Stimulated activated CD4-positive, alpha-beta T cell treated with anti-CD3 and anti-CD28 coated beads, Interleukin-1b, Interleukin-23, amount 100 ng/mL, for 1 hour (primary cell): ENCODE measurements at places on chromosomes 6 and 20.

DNA sequence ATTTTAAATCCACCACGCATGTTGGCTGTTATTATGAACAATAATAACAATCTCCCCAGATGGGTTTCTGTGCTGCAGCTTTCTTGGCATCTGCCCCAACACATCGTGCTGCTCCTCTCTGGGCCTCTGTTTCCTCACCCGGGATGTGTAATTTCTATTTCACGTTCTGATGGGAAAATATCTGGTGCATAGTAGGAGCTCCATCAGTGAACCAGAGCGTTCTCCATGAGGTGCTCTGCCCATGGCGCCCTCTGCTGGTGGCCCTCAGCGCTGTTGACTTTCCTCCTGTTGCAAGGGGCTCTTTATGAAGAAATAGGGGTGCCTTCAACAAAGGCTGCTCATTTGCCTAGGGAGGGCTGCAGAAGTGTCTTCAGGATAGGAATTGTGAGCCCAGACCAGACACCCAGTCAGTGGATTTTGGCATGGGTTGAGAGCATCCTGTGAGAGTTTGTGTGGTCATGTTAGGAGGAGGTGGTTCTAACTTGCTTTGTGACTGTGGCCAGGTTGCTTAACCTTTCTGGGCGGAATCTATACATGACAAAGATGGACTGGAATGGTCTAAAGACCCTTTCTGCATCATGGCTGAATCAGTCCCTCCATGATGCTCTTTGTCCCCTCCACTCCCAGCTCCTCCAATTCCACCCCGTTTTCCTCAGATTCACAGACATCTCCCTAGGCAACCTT lies 8.1 kb downstream of the SCRT2 start:
- peak; percentile 40 for DNase-seq

DNA sequence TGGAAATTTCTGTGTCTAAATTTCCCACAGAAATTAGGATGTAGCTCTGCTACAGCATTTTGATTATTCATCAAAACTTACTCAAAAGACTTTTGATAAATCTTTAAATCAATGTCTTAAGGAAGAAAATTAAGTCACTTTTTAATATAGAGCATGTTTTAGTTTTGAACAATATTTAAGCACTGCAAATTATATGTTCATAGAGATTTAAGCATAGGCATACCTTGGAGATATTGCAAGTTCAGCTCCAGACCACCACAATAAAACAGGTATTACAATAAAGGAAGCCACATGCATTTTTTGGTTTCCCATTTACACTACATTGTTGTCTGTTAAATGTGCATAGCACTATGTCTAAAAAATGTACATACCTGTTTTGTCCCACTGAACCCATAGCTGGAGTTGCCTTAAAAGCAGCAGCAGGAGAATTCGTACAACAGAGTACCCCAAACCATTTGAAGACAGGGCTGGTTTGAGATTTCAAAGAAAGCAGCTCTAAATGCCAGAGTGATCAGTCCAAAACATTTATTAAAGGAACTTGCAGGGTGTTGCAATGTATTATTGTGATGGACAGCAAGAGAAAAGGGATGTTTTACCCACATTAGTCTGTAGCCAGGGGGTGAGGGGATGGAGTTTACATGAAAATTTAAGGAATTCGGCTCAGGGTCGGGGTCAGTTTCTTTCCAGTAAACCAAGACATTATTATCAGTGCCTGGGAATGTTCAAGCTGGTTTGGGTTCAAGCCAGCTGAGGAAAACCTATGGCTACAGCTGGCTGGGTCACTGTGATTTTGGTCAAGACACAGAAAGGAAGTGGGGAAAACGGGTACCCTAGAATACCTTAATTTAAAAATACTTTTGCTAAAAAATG lies 6.3 kb upstream of the LOC128125822 start:
- DNase-seq, result no peak

DNA sequence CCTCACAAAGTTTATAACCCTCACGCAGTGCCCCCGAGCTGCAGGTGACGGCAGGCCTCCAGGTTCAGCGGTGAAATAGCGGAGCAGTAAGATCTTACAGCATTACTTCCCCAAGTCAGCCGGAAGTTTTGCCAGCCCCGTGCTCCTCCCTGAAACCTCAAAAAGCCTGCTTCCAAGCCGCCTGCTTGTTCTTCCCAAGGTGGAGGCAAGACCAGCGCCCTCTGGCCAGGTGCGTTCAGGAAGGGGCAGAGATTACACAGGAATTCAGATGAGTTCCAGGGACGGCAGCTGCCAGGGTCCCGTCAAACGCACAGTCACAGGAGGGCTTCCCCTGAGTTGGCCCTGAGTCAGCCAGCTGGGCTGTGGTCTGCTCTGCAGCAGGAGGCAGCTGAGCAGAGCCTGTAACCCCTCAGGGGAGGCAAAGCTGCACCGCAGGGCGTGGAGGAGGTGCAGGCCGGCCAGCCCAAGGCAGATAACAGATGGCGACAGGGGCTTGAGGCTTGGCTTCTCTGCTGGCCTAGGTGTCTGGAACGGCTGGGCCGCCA lies 124.1 kb upstream of the RPS6KA2 start:
- DNase-seq, result no peak

DNA sequence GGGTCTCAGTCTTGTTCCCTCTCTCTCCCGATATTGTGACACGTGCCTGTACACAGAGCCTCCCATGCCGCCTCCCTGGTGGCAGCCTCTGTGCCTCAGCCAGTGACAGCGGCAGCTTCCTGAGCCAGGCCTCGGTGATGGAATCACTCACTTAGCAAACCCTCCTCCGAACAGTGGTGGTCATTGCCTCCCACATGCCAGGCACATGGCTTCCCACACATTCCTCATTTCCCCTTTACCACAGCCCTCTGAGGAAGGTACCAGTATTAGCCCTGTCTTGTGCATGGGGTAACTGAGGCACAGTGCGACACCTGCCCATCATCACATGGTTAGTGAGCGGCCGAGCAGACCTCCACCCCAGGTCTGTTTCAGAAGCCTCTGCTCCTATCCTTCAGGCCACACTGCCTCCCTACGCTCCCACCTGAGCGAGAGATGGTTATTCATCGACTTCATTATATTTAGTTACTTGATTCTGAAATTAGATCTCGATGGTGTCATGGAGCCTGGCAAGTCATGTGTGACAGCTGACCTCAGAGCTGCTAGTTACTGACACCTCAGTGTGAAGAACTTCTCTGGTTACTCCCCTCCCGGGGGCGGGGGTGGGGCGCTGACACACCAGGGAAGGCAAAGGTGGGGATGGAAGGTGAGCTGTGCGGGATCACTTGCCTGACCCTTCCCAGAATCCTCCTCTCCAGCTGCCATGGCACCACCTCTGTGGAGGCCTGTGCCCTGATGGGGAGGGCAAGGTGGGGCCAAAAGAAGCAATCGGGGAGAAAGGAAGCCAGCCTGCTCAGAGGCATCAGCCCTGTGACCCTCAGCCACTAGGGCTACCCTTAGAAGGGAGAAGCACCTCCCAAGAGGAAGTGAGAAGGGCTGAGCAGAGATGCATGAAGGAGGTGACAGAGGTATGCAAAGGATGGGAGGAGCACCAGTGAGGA lies 17.9 kb downstream of the MDGA1 start:
- DNase-seq, result no peak

- DNase-seq, result no peak
Observed at GRCh38 chr6:125766641-125767040, 17.2 kb downstream of the HEY2 start.

- DNase-seq, result no peak
Observed at GRCh38 chr20:53847139-53847836, 223.1 kb downstream of the BCAS1 start.

GRCh38 chr20:46438156-46438750 lies 31.8 kb upstream of the ELMO2 start:
- DNase-seq, result no peak
